AG08396 (cell line): ENCODE measurements at places on chromosomes 7 and 10.

DNA sequence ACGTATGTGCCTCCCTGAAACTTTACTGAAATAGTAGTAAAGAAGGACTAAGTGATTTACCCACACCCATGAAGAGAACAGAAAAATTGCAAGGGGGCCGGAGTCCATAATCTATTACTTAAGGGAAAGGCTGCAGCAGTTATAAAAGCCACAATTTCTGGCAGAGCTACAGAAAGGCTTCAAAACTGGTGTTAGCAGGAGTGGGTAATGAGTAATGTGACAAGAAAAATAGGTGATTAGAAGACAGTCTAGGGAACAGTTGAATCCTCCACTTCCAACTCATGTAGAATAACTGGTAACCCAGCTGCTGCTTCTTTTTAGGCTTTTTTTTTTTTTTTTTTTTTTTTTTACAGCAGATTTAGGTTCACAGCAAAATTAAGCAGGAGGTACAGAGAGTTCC, 413.3 kb downstream of the SFMBT2 start:
- no peak for DNase-seq

DNA sequence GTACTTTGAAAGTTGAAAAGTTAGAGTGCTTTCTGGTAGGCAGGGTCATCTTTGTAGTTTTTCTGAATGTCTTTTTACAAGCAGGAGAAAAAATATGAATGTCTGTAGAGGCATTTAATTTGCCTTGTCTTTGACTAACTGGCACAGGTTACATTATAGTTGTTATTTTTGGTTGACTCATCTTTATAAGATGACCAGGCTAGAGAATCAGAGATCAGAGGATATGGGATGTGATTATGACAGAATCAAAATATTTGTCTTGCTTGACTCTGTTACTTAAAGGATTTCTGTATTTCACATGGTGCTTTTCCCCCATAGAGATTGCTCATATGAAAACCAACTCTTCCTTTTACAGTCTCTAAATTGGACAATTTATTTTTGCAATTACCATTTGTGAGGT, 2.4 kb downstream of the ZMYND11 start:
- peak; percentile 32 for DNase-seq

- no peak for DNase-seq
Observed at GRCh38 chr10:113937756-113938155, 83.3 kb downstream of the NHLRC2 start.

GRCh38 chr10:111148025-111148424, 71.2 kb downstream of the ADRA2A start:
- DNase-seq = no peak

GRCh38 chr10:27982875-27983543, 15.9 kb downstream of the ODAD2 start:
- DNase-seq = no peak

DNA sequence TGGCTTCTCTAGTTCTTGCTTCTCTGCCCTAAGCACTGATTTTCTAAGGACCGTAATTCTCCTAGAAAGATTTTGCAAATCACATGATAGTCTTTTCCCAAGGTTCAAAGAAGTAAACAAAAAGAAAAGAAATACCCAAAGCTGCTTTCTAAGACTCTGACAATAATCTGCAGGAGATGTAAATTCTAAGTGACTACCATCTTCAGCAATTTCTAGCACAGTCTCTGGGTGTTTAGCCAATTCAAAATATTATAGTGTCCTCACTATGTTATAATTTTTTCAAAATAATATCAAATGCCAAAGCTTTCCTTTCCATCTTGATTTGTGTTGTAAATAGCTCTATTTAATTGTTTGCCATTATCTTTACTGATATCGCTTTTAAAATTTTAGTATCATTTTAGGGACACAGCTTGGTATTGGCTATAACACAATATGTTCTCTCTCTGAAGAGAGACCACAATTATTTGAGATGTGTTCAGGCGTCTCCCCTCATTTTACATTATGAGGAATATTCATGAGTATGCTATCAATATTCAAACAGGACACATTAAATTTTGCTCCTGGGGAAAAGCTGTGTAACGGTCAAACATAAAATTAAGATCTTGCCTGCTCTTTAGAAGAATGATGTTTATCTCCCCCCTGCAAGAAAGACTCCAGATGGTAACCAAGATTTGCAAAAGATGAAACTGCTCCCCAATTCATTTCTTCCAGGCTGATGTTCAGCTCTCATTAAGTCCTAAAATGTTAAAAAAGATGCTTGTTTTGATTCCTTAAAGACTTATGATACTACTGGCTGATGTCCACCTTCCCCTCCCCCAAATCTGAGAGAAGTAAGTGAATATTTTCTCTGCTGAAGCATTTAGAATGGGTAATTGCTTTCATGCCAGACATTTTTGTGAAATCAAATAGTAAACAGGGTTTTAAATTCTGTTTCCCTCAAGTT, 191.9 kb upstream of the WDR11 start:
- no peak for DNase-seq

GRCh38 chr10:111128331-111129180, 51.7 kb downstream of the ADRA2A start:
- DNase-seq = peak; percentile 51

DNA sequence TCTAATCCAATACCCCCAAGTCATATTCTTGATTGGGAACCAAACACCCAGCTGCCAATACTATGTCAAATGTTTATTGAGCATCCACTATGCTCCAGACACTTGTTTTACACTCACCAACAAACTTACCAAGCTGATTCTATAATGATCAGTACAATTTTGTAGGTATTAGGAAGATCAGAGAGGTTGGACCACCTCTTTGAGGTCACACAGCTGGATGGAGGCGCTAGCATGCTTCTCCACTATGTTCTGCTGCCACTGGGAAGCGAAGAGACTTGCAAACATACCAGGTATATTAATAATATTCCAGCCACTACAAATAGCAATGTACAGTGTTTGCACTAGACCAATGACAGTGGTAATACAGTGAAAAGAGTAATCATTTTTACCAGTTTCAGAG, 25.6 kb upstream of the SEPHS1 start:
- no peak for DNase-seq

GRCh38 chr10:2861632-2862210, 205.6 kb upstream of the PFKP start:
- DNase-seq = no peak

- DNase-seq = no peak
Observed at GRCh38 chr10:115209133-115209532, 116.0 kb downstream of the ATRNL1 start.
